ENCODE measurements at places on chromosomes 11 and 22.

DNA sequence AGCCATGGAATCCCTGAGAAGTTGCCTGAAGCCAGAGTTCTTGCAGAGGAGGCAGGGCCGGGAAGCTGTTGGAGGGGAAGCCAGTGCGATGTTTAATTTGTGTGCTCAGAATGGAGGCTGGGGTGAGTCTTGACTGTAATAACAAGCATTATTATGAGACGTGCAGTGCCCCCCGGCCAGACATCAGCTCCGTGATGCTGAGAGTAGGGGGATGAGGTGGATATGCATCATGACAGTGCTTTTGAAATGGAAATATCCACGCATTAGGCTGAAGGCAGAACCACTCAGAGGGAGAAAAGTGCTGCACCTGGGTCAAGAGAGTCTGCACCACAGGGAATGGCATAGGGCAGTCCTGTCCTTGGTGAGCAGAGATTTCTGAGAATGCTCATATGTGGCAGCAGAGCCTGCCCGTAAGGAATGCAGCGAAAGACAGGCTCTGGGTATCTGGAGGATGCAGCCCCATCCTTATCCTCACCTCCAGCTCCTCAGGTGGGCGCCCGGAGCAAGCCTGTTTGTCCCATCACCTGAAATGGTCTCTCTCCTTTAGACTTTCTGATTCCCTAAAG, 37.6 kb upstream of the SEZ6L start:
- no peak for DNase-seq

- DNase-seq: no peak
Measured at GRCh38 chr11:3124821-3125220, 40.3 kb downstream of the OSBPL5 start.

DNA sequence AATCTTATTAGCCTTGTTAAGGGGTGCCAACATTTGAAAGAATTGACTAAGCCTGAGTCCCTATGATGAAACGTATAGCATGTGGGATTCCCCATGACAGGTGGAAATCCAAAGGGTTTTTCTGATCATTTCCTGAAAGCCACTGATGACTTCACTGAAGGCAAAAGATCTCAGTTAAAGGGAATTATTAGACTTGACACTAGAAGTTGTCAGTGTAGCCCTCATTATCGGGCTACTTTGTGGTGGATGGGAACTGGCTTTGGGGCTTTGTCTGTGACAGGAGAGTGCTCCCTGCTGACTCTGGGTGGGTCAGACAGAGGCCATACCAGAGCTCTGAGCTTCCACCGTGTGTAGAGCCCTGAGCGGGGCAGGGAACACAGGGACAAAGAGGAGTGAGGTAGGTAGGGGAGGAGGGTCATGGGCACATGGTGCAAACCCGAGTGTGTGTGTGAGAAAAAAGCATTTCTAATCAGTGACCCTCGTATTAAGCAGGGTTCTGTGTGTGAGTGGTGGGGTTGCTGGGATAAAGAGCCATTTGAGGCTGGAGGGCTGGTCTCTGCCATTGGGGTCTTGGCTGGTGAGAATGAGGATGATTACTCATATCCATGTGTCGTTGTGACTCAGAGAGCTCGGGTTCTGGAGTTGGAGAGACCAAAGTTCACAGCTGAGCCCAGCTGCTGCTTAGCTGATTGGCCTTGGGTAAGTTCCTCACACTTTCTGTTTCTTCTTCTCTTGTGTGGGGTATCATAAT, 101.1 kb downstream of the GRIK4 start:
- DNase-seq: peak; percentile 57

DNA sequence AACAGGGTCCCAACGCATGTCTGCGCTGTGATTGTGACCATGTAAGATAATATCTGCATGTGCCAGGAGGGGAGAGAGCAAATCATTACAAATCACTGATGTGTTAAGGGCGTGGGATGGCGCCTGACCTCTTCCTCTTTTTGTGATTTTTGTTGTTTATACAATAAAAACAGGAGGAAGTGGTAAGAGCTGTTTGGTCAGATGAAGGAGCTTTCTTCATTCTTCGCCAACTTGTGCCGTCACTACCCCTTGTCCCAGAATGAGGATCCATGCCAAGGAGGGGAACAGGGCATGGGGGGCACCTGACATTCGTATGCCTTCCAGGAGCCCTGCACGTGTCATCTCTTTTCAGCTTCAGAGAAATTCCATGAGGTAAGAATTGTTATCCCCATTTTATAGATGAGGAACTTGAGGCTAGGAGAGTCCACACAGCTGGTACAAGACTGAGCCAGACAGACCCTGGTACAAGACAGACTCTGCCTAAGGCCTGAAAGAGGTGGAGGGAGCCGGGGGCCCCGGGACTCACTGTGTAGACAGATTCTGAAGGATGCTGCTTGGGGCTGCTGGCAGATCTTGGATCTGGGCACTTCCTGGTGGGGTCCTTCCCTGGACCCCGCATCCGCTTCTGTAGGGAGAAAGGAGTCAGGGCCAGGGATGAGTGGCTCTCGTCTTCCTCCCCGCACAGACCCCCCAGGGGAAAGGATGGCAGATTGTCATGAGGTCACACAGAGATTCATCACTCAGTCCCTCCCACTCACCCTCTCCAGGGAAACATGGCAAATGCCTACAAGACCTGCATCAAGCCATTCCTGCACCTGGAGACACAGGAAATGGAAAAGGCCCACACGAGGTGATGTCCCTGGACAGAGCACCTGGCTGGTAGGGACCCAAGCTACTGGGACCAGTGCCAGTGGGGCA, 34.6 kb downstream of the NFAM1 start:
- DNase-seq: no peak

DNA sequence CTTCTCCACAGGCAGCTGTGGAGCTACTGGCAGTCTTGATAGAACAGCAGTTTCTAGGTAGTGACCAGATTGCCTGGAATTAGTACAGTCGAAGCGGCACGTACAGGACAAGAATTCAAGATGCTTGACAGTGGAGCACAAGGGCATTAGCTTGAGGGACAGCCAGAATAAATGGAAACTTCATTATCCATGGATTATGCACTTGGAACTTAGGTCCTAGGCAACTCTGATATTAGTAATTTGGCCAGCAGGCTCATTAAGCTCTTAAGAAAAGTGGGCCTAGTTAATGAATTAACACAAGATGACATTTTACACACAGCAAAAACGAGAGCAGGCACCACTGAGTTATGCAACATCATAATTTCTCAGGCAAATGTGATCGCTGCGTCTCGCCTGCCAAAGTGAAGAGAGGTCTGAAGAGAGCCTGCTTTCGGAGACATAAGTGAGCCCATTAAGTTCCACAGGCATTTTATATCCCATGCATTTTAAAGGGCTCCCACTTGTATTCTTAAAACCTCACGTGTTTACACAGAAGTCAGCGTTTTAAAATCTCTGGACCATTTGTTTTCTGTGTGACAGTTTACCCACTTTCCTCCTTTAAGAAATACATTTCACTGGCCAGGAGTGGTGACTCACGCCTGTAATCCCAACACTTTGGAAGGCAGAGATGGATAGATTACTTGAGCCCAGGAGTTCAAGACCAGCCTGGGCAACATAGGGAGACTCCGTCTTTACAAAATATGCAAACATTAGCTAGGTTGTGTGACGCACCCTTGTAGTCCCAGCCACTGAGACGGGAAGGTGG, 66.2 kb downstream of the COMMD9 start:
- no peak for DNase-seq

GRCh38 chr11:31687256-31687655, 123.9 kb downstream of the PAX6 start:
- no peak for DNase-seq

DNA sequence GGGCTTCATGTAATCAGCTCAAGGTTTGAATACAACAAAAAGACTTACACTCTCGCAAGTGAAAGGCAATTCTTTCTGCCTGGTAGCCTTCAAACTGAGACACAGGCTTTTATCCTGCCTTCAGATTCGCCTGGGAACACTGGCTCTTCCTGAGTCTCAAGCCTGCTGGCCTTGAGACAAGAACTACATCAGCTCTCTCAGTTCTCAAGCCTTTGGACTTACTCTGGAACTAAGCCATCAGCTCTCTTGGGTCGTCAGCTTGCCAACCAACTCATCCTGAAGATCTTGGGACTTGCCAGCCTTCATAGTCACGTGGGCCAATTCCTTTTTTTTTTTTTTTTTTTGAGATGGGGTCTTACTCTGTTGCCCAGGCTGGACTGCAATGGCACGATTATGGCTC, 35.7 kb upstream of the LRRC10B start:
- DNase-seq: no peak

DNA sequence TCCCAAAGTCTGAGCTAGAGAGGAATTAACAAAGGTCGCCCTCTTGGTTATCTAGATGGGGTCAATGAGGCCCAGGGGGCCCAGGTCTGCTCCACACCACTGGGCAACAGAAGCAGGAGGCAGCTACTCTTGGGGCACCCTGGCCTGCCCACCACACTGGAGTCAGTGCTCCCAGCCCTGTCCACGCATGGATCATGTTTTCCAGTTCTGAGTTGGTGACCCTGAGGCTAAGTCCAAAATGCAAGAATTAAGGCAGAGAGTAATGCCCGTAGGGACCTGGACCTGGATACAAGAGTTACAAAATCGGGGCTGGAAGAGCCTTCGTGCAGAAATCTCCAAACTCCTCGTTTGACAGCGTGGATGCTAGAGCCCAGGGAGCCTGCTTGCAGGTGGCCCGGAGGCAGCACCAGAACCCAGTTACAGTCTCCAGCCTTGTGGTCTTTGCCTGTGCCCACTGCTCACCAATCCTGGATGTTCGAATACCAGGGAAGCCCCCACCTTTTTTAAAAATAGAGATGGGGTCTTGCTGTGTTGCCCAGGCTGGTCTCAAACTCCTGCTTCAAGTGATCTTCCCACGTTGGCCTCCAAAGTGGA, 6.1 kb upstream of the THRSP start:
- no peak for DNase-seq

Data from NK-92 treated with Interleukin-12 subunit alpha and Interleukin-12 subunit beta, amount 100 ng/mL, for 24 hours (cell line).